ENCODE measurements at places on chromosomes 2 and 18.
A peak's percentile ranks its signal among the peaks of the same experiment; 100 is the strongest.

- no peaks in the 10 kb centered on the region for H3K36me3 ChIP-seq
- no peak overlapping the region for H3K4me3 ChIP-seq
- H3K27me3 ChIP-seq: no peaks in the 10 kb centered on the region
- no peak overlapping the region for H3K27ac ChIP-seq
Measured at GRCh38 chr2:44285174-44285573, 9.9 kb downstream of the SLC3A1 start.

- no peak overlapping the region for H3K27ac ChIP-seq
- DNase-seq: no peak
- no peaks in the 10 kb centered on the region for H3K36me3 ChIP-seq
- H3K27me3 ChIP-seq: no peaks in the 10 kb centered on the region
- H3K4me3 ChIP-seq: no peak overlapping the region
Measured at GRCh38 chr2:150619607-150620330, 132.3 kb upstream of the RND3 start.

- H3K4me3 ChIP-seq: no peak overlapping the region
- H3K27me3 ChIP-seq: no peaks in the 10 kb centered on the region
- no peaks in the 10 kb centered on the region for H3K4me1 ChIP-seq
- no peak overlapping the region for H3K27ac ChIP-seq
- DNase-seq: peak; percentile 10
- H3K36me3 ChIP-seq: no peaks in the 10 kb centered on the region
Measured at GRCh38 chr2:182716650-182716979, 558 bp downstream of the DNAJC10 start.

GRCh38 chr18:62745089-62745751 is 29.9 kb downstream of the PHLPP1 start:
- peaks cover 2% of the 10 kb centered on the region for H3K36me3 ChIP-seq
- DNase-seq: no peak

GRCh38 chr18:8252371-8252770 is 356.9 kb upstream of the RAB12 start:
- H3K36me3 ChIP-seq: no peaks in the 10 kb centered on the region
- no peaks in the 10 kb centered on the region for H3K27me3 ChIP-seq
- DNase-seq: no peak
- no peak overlapping the region for H3K27ac ChIP-seq

- no peaks in the 10 kb centered on the region for H3K27me3 ChIP-seq
- no peak for DNase-seq
- H3K36me3 ChIP-seq: no peaks in the 10 kb centered on the region
- H3K4me1 ChIP-seq: peaks cover 7% of the 10 kb centered on the region
Measured at GRCh38 chr2:95385570-95385984, 16.9 kb upstream of the FAHD2A start.

GRCh38 chr2:29763371-29763770 is 158.0 kb downstream of the ALK start:
- H3K36me3 ChIP-seq: no peaks in the 10 kb centered on the region
- no peak overlapping the region for H3K27ac ChIP-seq
- peaks cover 14% of the 10 kb centered on the region for H3K27me3 ChIP-seq

- no peak overlapping the region for H3K4me3 ChIP-seq
- peaks cover 7% of the 10 kb centered on the region for H3K4me1 ChIP-seq
- peaks cover 2% of the 10 kb centered on the region for H3K36me3 ChIP-seq
- peaks cover 2% of the 10 kb centered on the region for H3K27me3 ChIP-seq
Measured at GRCh38 chr2:31413862-31414550, 536 bp downstream of the XDH start.

- H3K27ac ChIP-seq: no peak overlapping the region
- peaks cover 5% of the 10 kb centered on the region for H3K4me1 ChIP-seq
- peaks cover 1% of the 10 kb centered on the region for H3K36me3 ChIP-seq
- H3K4me3 ChIP-seq: no peak overlapping the region
- no peaks in the 10 kb centered on the region for H3K27me3 ChIP-seq
- DNase-seq: no peak
Measured at GRCh38 chr2:203346612-203347011, 18.4 kb downstream of the ABI2 start.

- H3K4me1 ChIP-seq: peaks cover 82% of the 10 kb centered on the region
- H3K27ac ChIP-seq: no peak overlapping the region
- H3K27me3 ChIP-seq: no peaks in the 10 kb centered on the region
Measured at GRCh38 chr2:26048791-26049190, 14.9 kb downstream of the RAB10 start.

- peaks cover 51% of the 10 kb centered on the region for H3K4me1 ChIP-seq
- DNase-seq: peak; percentile 49
- H3K4me3 ChIP-seq: peak overlapping the region; percentile 99
- H3K27ac ChIP-seq: peak overlapping the region; percentile 57
- H3K27me3 ChIP-seq: peaks cover 38% of the 10 kb centered on the region
Measured at GRCh38 chr2:8677646-8678592, 3.9 kb upstream of the ID2 start.

GRCh38 chr2:192243488-192243887 is 48.8 kb upstream of the TMEFF2 start:
- no peak overlapping the region for H3K27ac ChIP-seq
- no peaks in the 10 kb centered on the region for H3K27me3 ChIP-seq
- no peak for DNase-seq
- H3K4me1 ChIP-seq: no peaks in the 10 kb centered on the region
- H3K36me3 ChIP-seq: no peaks in the 10 kb centered on the region

Data from activated T-cell treated with anti-CD3 and anti-CD28 coated beads, Interleukin-2, amount 50 U/mL, for 72 hours (primary cell).